ENCODE measurements at places on chromosomes 7 and 10. TPM values are rescaled to one million over a fixed set of nuclear protein-coding genes. Genes with fewer than 3 reads are reported as not detected.

GRCh38 chr10:96608805-96609204 is 22.0 kb upstream of the TM9SF3 start:
- no peak for DNase-seq

DNA sequence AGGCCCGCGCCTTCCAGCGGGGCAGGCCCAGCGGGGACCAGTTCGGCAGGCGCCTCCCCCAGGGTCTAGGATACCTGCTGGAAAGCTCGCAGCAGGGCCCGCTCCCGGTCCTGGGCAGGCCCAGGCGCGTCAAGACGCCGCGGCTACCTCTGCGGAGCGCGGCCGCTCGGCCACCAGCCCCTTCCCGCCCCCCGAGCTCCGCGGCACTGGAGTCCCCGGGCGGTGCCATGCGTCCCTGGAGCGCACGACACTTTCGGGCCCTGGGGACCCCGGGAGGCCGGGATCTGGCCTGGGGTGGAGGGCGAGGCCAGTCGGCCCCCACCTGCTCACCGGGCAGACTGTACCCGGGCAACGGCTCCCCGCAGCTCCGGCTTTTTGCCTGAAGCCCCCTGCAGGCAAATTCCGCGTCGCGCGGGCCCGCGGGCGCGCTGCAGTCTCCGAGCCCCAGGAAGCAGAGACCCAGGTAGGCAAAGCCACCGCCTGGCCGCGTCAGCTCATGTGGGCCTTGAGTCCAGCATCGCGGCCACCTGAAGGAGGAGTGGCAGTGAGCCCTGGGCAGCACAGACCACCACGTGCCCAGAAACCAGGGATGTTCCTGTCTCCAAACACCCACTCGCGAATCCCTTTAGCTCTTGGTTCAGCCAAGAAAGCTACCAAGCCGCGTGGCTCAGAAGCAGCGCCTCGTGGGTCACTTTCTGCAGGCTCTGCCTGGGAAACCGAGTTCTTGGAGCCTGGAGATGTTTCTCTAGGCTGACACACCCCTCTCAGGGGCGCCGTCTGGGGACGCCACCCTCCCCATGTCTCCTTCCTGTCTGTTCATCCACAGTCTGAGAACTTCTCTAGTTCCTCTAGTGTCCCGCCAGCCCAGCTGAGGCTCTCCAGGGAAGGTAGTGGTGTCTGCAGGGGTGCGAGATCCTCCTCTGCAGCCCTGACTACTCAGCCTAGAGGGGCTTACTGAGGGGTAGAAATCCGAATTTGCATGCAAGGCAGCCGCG is 46.1 kb upstream of the APBB1IP start:
- no peak for DNase-seq

Gene ARMC10
- total RNA-seq, result 27.3 TPM

- DNase-seq, result no peak
These were observed 13.8 kb downstream of the PSAP start for GRCh38 chr10:71837098-71837827.

DNA sequence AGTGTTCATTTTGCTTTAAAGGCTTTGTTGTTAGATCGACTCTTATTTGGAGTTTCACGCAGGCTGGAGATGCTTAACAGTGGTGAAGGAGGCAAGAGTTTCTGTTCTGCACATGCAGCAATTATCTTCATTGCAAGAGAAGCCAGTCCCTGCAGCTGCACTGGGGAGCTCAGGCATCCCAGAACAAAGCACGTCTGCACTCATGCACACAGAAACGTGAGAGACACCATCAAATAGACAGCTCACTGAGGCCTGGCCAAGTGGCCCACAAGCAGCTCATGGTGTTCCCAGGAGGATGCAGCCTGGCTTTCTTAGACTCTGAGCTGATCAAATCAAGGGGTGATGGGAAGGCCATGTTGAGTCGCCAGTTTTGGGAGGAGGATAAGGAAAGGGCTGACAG is 246.1 kb downstream of the CREB5 start:
- DNase-seq, result no peak

Gene ARHGAP22
- total RNA-seq, result not detected

Gene TMEM72
- not detected for total RNA-seq

- DNase-seq, result peak; percentile 60
These were observed 134.1 kb upstream of the GDF10 start for GRCh38 chr10:47165711-47166404.

Gene PAPSS2
- total RNA-seq, result not detected

Gene MBL2
- total RNA-seq, result not detected

DNA sequence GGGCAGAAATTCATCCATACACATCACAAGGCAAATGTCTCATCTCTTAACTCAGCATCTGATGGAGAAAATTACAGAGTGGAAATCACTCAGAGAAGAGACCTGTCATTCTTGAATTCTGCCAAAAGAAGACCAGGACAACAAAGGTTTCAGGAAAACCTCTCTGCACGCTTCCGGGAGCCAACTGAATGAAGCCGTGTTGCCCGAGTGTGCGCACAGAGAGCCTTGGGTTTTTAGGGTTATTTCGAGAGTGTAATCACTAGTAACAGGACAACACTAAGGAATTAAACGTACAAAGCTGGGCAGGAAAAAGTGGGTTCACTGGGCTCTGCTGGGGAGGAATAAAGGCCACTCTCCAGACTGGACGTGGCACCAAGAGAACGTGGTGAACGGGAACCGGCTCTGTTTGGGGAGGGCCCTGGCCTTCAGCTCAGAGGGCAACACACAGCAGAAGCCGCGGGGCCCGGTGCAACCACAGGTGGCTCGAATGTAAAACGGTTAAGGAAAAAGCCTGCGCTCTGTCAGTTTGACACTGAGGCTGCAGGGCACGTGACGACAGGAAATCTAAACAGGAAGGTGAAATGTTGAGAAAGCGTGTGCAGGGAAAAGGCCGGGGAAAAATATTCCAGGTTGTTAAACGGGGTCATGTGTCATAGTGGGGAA is 331.5 kb downstream of the DNAJB6 start:
- DNase-seq, result no peak

DNA sequence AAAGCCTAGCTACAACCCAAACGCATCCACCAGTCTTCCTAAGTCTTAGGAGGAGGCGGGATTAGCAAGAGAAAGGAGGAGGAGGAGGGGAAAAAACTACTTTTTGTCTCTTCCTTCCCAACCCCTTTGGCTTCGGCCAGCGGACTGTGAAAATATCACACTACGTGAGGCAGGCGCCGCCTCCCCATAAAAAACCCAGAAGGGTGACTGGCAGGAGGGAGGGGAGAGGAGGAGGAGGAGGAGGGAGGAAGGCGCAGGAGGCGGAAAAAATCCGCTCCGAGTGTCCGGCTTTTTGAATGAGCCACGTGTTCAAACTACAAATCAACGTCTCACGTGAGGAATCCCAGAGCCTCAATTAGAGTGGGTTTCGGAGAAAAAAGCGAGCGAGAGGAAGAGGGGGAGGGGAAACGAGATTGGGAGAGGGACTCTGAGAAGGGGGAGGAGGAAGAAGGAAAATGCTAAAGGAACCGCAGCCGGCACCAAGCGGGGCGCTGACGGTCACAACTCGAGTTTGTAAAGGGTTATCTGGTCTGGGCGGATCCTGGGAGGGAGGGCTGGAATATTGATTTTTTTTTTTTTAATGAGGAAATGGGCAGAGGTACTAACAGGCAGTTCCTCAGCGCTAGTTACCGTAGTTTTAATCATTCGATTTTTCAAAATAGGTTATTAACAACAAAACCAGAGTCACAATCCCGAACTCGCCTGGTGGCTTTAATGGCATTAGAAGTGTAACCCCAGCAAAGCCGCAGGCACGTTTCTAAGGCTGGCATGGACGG is at the start of gene IGF2BP3:
IGF2BP3 (minus strand) TSS at position 162 of the 776 bp plus-strand sequence. CDS start 381 bp downstream, outside the sequence.
- DNase-seq, result no peak

DNA sequence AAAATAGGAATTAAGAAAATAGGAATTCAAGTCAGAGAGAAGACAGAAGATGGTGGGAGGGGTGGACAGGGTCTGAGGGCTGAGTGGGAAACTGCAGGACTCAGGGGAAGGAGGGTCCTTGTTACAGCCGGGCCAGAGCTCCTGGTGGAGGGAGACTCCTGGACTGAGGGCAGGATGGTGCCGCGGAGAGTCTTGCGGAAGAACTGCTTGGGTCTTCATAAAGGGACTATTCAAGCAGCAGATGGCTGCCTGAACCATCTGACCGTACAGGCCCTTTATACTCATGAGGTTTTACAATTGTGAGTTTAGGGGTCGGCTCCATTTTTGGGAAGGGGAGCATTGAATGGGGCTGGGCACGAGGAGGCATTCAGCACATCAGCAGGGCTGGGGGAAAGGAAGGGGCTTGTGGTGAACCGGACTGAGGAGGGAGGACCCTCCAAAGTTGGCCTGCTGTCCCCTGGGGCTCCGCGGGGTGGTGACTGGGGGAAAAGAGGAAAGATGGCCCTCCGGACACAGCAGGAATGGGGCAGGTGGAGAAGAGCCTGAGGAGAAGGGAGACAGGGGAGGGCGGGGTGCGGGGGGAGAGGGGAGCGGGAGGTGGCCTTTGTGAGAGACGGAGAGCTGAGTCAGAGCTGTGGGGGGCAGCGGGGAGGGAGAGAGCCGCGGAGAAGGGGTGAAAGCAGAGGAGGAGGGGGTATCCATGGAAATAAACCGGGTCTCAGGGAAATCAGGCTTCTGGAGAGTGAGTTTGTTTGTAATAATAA is 1.5 kb downstream of the FAM131B start:
- no peak for DNase-seq

DNA sequence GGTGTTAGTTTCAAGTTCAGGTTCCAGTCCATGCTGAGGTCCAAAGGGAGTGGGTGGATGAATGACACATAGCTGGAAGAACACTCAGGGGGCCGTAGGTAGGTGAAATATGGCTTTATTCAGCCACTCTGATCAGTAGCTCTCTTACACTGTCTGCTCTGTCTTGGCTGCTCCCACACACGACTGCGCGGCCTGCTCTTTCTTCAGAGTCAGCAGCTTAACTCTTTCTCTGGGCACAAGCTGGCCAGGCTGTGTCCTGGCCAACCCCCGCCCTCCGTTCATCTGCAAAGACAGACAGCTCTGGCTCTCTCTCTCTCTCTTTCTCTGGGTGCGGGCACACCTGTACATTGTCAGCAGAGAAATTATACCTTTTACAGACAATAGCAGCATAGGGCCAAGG is 317.4 kb upstream of the SORCS1 start:
- no peak for DNase-seq

Gene NPSR1
- not detected for total RNA-seq

DNA sequence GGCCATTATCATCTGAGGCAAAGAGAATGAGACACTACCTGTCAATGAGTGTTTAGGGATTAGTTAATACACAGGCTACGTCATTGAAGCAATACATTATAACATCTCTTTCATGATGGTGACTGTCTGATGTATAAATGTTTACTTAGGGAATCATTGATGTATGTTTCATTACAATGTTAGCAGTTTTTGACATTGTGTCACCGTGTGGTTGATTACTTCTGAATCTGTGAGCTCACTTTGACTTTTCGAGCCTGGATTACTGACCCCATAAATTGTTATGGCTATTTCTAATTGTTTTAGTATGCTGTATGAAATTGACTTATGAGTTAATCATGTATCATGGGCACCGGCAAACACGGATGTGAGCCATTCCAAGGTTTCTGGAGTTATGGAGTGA is 494.0 kb downstream of the MAGI2 start:
- DNase-seq, result no peak

DNA sequence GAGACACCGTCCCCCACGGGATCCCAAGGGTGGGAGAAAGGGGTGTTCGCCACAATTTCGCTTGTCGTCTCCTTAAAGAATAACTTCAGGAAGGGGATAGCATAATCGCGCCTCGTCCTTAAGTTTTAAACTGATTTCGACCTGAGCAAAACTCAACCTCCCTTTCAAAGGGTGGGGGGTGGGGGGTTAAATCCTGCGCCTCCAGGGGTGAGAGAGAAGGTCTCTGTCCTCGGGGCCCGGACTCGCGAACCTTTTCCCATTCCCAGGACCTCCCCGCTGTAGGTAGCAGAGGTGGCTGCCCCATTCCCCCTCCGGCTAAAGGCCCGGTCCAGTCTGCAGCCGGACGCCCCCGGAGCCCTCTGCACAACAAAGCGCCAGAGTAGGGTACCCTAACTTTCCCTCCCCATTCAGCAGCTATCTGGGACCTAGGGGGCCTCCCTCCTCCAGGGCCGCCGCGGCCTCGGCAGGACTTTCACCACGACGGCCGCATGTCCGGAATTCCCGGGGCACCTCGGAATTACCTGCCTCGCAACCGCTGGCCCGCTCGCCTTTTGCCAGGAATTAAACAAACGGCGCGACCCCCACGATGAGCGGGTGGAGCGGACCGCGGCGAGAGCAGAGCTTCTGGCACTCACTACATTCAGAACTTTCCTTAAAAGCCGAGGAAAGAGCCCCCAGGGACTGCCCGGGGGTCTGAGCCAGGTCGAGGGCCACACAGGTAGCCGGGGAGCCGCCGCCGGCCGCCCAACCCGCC is 1.7 kb downstream of the CDK6 start:
- DNase-seq, result no peak

Gene OR2A42
- total RNA-seq, result not detected

GRCh38 chr10:79127151-79127961 is 58.6 kb downstream of the ZMIZ1 start:
- no peak for DNase-seq

- no peak for DNase-seq
These were observed 121.6 kb downstream of the PRKAG2 start for GRCh38 chr7:151755131-151755801.

- no peak for DNase-seq
These were observed 33.2 kb downstream of the DLG5 start for GRCh38 chr10:77893386-77893785.

DNA sequence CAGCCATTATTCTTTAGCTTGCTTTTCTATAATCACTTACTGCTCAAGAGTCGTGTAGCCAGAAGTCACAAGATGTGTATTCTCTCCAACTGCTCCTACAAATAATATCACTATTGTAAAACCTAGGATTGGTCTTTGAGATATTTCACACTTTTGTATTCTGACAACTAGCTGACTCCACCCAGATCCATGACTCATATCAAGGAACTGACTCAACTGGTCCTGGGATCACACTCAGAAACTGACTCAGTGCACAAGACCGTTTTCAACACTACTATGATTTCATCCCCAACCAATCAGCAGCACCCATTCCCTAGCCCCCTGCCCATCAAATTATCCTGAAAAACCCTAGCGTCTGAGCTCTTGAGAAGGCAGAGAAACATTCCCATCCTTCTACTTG is 56.5 kb upstream of the ORC5 start:
- DNase-seq, result no peak

GRCh38 chr10:58996866-58997265 is 179.6 kb upstream of the PHYHIPL start:
- no peak for DNase-seq

Gene LSM8
- total RNA-seq, result 63.9 TPM

DNA sequence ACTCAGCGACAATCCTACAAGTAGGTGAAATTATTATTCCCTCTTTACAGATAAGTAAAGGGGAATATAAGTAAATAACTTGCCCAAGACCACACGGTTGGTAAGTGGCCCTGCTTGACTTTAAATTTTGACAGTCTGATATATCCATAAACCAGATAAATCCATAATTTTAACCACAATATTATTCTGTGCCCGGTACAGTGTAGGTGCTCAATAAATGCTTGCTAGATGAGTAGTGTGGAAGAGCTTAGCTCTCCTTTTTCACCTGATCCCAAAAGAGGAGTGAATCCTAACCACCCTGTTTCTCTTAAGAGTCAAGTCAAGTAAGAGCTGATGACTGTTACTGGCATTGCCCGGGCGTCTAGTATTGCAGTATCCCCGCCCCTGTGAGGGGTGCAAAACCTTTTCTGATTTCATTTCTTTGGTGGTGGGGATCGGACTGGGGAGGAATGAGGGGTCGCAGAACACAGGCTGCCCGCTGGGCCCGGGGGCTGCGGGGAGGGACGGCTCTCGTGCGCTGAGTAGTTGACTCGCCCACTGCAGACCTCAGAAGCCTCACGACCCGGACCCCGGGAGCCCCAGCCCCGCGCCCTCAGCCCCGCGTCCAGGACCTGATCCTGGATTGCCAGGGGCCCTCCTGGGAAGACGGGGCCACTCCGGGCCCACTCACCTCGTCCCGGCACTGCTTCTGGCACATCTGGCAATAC is 490 bp downstream of the KIN start:
- DNase-seq, result no peak

Measured in naive thymus-derived CD8-positive, alpha-beta T cell (primary cell).